Natural killer cell treated with Interleukin-12 subunit alpha and Interleukin-12 subunit beta and Interleukin-15 and Interleukin-18, amount 100 ng/mL, for 72 hours (primary cell): ENCODE measurements at places on chromosomes 5 and 9. TPM values are rescaled to one million over a fixed set of nuclear protein-coding genes. Genes with fewer than 3 reads are reported as not detected.

DNA sequence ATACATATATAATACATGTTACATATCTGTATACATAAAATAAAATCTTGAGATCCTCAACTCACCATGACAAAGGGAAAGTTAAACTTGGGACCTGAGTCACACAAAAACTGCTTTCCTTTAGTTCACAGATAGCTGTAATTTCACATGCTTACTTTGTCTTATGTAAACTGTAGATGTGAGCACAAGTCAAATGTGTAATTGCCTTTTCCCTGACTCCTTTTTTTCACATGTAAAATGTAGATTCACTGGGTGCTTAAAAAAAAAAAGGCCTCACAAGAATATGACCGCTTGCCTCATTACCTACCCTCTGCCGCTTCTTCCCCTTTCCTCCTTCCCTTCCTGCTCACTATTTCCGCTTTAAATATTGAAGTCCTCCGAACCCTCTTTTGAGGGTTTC, 21.9 kb upstream of the FAM169A start:
- no peak overlapping the region for H3K27ac ChIP-seq
- no peak for DNase-seq
- H3K4me3 ChIP-seq = no peak overlapping the region
- peaks cover 30% of the 10 kb centered on the region for H3K4me1 ChIP-seq
- H3K27me3 ChIP-seq = no peaks in the 10 kb centered on the region

DNA sequence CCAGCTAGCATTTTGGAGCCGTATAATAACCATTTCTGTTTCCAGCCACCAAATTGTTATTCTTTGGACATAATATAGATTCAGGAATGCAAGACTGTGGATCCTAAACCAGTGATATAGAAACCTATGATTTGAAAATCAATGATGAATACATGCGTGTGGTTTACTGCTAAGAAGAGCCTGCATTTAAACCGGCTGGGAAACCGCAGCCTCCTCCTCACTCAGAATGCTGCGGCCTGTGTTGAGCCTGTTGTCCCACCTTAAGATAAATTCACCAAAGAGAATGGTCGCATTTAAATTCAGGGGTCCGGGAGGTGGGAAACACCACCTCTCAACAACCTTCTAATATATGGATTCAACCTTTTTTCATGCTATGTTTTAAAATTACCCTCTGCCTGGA, 148.0 kb downstream of the MEF2C start:
- no peak overlapping the region for H3K27ac ChIP-seq
- no peak for DNase-seq
- H3K4me1 ChIP-seq = peaks cover 12% of the 10 kb centered on the region
- no peaks in the 10 kb centered on the region for H3K27me3 ChIP-seq
- H3K36me3 ChIP-seq = no peaks in the 10 kb centered on the region

GRCh38 chr5:111574311-111574710, 62.0 kb upstream of the STARD4 start:
- H3K27ac ChIP-seq = peak overlapping the region; percentile 47
- H3K4me3 ChIP-seq = no peak overlapping the region
- H3K27me3 ChIP-seq = peaks cover under 1% of the 10 kb centered on the region

DNA sequence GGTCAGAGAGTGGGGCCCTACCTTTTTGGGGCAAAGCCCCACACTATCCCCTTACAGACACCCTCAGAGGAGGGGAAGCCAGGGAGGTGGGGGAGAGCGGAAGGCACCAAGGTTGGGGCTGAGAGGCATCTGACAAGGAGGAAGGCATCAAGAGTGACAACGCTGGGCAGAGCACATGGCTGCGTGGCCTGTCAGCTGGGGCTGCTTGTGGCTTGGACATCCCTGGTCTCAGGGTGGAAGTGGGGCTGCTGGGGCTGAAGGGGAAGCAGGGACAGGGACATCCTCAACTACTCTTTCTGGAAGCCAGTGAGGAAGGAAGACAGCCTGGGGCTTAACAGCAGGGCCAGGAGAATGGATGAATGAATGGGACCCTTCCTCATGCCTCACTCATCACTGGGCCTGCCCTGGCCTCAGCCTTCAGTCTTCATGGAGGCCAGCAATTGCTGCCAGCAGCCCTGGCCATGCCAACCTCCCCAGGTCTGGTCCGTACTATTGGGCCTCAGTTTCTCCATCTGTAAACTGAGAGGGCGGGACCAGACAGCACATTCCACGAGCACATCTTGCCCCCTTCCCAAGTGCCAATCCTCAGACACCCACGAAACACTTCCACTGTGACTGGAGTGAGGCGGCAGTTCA, 993 bp upstream of the RALGDS start:
- H3K4me1 ChIP-seq = peaks cover 68% of the 10 kb centered on the region
- no peaks in the 10 kb centered on the region for H3K27me3 ChIP-seq
- DNase-seq = no peak
- H3K4me3 ChIP-seq = peak overlapping the region; percentile 61

CCDC171 gene
- total RNA-seq = 2.0 TPM

- peak overlapping the region; percentile 98 for H3K4me3 ChIP-seq
- peak; percentile 88 for DNase-seq
- H3K36me3 ChIP-seq = no peaks in the 10 kb centered on the region
- H3K27ac ChIP-seq = peak overlapping the region; percentile 66
- H3K27me3 ChIP-seq = no peaks in the 10 kb centered on the region
- H3K4me1 ChIP-seq = peaks cover 25% of the 10 kb centered on the region
Measured at GRCh38 chr5:134527156-134527960, 1.9 kb downstream of the JADE2 start.

PDE6A gene
- not detected for total RNA-seq

SAP30L gene
- total RNA-seq = 20.4 TPM

DNA sequence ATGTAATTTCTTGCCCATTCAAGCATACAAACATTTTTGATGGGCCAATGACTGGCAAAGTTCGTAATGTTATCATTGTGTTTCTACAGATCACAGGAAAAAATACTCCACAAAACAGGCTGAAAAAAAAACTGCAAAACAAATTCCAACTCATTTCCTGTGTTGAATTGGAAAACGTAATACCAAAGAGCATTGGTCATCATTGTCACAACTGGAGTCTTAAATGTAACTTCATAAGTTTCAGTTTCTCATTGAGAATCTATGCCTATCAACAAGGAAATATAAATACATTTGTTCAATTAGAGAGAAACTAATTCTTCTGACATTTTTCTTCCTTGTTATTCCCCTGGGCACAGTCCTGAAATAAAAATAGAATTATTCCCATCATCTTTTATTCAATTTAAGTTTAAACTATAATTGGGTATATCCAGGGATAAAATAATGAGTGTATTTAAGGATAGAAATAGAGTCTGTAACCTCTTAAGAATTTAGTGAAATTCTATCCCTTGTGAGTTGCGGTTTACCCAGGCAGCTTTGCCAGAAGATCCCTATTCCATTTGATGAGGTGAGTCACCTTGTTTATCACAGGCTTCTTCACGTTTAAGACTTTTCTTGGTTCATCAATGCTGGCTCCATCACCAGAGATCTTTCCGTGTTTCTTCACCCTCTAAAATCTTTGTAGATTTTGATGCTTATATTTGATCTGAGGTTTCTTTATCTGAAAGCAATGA, 112.7 kb upstream of the ITGA1 start:
- no peak overlapping the region for H3K27ac ChIP-seq
- H3K4me1 ChIP-seq = no peaks in the 10 kb centered on the region
- no peak for DNase-seq

DNA sequence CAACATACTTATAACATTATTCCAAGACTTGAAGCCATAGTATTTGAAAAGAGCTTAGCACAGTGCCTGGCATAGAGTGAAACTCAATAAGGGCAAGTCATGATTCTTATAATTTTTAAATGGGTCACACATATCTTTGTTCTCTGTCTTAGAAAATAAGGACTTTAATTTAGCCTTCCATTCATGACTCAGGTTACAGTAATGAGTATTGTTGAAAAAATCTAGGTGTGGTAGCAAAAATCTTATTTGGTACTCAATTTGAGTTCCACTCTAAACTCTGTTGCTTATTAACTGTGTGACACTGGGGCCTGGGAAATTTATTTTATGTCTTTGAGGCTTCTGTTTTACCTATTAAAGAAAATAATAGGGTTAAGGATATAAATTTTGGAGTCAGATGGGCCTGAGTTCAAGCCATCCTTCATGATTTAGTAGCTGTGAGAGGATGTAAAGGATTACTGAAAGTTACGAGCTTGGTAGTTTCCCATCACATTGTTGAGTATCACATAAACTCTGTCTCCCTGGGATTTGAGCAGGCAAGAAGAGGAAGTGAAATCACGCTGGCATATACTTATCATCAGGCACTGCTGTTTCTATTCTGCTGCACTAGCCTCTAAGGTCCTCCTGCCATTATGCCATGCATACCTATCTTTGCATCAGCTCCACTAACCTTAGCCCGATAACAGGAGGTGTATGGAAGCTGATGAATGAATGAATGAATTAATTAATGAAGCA, 1.5 kb downstream of the SPINK9 start:
- H3K27ac ChIP-seq = no peak overlapping the region
- no peak for DNase-seq
- no peak overlapping the region for H3K4me3 ChIP-seq
- no peaks in the 10 kb centered on the region for H3K36me3 ChIP-seq

DNA sequence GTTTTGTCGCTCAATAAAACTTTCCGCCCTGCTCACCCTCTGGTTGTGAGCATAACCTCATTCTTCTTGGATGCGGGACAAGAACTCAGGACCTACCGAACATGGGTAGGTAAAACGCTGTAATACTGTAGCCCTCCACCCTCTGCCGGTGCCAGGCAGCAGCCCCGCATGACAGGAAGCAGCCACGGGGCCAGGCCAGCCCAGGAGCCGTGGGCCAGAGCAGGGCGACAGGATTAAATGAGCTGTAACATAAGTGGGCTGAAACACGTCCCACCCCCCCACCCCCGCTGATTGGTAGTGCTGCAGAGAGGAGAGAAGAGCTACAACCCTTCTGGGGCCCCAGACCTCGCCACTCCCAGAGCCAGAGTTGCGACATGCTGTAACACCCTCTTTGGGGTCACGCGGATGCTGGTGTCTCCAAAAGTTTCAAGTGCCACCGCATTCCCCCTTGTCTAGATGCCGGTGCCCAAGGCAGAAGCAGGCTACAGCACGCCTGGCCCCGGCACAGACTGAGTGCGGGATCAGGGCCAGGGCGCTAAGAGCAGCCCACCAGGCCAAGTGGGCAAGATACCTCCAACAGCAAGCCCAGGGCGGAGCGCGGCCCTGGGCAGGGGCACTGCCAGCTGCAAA, 81.8 kb downstream of the FBXW11 start:
- H3K27me3 ChIP-seq = no peaks in the 10 kb centered on the region
- H3K4me3 ChIP-seq = no peak overlapping the region
- H3K27ac ChIP-seq = no peak overlapping the region

FBN2 gene
- not detected for total RNA-seq

DNA sequence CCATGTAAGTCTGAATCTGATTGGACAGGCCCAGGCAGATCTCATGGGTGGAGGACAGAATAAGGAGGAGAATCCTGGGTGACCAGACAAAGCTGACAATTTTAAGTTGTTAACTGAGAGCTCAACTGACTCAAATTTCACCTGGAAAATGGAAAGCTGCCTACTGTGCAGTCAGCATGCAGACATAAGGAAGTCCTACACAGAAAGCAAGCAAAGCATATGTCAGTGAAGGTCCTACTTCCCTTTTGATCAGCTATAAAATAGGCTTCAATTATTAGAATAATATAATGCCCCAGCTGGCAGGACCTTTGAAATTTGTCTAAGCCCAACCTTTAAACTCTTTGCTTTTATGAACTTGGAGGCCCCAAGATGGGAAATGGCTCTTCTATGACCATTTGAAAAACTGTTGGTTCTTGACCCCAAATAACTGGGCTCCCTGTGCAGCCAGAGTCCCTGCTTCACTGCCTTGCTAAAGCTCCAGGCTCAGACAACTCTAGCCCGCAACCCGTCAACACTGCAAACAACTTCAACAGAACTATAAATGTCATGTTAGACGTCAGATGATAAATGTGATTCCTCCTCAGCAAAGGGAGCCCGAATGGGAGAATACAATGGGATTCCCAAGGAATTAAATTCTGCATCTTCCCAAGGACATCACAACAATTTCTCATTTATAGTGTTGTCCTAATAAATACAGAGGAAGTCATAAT, 118.9 kb upstream of the ADRA1B start:
- H3K27me3 ChIP-seq = peaks cover 12% of the 10 kb centered on the region
- DNase-seq = no peak
- H3K4me3 ChIP-seq = no peak overlapping the region
- H3K27ac ChIP-seq = no peak overlapping the region

DNA sequence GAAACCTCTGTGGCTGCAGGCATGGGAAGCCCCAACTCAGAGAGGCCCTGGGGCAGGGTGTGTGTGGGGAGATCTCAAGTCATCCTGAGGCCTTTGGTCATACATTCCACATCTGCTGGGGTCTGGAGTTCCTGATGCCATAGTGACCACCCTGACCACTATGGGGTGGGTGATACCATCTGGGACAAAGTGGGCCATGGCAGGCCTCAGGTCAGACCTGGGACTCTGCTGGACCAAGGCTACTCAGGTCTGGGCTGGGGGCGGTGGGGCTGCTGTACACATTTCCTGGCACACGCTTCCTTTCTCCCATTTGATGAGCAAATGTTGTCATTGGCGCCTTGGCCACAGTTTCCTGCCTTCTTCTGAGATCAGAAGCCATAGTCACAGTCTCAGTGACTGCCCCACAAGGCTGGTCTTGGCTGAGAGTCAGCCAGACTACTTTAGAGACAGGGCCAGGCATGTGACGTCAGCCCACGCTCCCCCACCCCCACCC, 15.1 kb upstream of the ACSL6 start:
- no peak overlapping the region for H3K27ac ChIP-seq
- DNase-seq = peak; percentile 84
- no peaks in the 10 kb centered on the region for H3K36me3 ChIP-seq
- peaks cover 28% of the 10 kb centered on the region for H3K4me1 ChIP-seq
- no peak overlapping the region for H3K4me3 ChIP-seq
- no peaks in the 10 kb centered on the region for H3K27me3 ChIP-seq

DNA sequence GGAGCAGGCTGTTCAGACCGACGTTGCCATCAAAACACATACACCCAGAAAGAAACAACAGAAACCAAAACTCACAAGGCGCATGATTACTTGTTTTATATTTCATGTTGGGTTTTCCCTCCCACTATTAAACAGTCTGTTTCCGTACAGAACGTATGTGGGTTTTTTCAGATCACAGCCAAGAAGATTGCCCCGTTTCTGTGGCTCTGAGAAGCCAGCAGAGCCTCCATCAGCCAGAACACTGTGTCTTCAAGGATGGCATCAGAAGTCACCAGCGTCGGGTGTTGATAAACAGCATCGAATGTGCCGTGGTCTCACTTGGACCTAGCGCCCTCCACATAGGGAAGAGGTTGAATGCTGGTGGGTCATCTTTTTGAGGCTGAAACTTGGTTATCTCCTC, 42.8 kb downstream of the FAM78A start:
- H3K4me1 ChIP-seq = peaks cover 32% of the 10 kb centered on the region
- H3K27ac ChIP-seq = peak overlapping the region; percentile 79
- H3K36me3 ChIP-seq = peaks cover 12% of the 10 kb centered on the region
- no peaks in the 10 kb centered on the region for H3K27me3 ChIP-seq
- no peak for DNase-seq
- H3K4me3 ChIP-seq = peak overlapping the region; percentile 64

DNA sequence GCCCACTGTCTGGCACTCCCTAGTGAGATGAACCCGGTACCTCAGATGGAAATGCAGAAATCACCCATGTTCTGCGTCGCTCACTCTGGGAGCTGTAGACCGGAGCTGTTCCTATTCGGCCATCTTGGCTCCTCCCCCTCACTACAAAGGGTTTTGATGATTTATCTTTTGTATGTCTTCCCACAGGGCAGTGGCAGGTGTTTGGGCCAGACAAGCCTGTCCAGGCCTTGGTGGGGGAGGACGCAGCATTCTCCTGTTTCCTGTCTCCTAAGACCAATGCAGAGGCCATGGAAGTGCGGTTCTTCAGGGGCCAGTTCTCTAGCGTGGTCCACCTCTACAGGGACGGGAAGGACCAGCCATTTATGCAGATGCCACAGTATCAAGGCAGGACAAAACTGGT, 9.4 kb downstream of the BTNL8 start:
- H3K27ac ChIP-seq = no peak overlapping the region
- H3K27me3 ChIP-seq = peaks cover 19% of the 10 kb centered on the region
- no peak overlapping the region for H3K4me3 ChIP-seq
